IPS DF 19.7 (cell line): ENCODE measurements at places on chromosomes 16 and 17.

GRCh38 chr17:3557768-3558583 lies at the start of gene TRPV3:
TRPV3 (minus strand) TSS chr17:3557812; CDS start chr17:3554850, 2,962 bp downstream.
- no peak for DNase-seq

DNA sequence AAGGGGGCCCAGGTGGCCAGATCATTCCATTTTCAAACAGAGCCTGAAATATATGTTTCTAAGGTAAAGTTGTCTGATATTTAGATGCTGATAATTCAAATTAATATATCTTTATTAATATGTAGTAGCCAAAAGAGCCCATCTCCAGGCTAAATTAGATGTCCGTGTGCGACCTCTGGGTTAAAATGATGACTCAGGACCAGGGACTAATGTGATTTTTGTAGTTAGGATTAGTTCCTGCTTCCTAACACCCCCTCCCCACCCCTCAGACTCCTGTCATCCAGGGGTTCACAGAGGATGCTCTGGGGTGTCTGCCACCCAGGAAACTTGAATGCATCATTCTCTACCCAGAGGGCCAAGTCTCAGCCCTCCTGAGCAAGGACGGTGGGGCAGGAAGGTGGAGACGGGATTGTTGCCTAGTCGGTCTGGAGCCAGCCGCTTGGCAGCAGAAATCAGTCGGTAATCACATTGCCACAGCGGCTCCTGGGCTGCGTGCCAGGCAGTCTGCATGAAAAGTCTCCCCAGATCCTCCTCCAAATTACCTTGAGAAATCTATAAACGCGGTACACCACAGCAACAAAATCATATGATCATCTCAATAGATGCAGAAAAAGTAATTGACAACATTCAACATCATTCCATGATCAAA lies 29.8 kb downstream of the CNGB1 start:
- no peak for DNase-seq

DNA sequence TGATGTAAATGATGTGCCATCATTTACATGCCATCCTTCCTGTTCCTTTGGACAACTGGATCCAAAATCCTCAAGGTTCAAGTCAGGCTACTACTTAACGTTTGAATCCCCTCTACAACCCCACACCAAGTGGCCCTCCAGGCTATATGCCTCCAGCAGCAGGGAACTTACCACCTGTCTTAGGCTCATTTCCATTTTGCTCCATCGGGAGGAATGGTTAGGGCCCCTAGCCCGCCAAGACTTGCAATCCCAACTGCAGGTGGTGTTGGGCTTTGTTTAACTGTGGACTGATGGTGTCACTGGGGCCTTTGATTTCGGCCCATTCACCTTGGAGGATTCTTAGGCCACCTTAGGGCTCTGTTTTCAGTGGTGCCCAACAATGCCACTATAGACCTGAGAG lies 9.7 kb downstream of the HNF1B start:
- DNase-seq, result no peak

GRCh38 chr16:49755716-49756505 lies 100.0 kb downstream of the ZNF423 start:
- no peak for DNase-seq

GRCh38 chr16:1537763-1538289 lies 4.4 kb downstream of the TMEM204 start:
- DNase-seq, result no peak

- DNase-seq, result no peak
Measured at GRCh38 chr17:76356803-76357456, 3.2 kb upstream of the PRPSAP1 start.

- DNase-seq, result no peak
Measured at GRCh38 chr17:20223808-20224328, 214.7 kb downstream of the SPECC1 start.

DNA sequence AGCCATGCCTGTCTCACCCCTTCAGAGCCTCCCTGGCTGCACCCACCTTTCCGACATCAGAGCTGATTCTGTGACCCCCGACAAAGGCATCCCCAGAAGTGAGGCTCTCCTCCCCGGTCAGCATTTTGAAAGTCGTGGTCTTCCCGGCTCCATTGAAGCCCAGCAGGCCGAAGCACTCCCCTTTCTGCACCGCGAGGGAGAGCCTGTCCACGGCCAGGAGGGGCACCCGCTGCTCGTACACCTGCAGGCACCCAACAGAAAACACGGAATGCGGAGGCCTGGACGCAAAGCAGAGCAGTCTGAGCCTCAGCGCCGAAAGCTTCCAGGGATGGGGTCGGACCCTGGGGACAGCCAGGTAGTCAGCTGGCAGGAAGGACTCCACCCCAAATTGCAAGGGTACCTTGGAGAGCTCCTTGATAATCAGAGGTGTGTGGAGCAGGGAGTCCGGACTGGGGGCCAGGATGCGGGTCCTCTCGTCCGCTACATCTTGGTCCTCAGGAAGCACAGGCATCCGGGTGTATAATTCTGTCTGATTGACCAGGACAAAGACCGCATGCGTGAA lies 13.1 kb upstream of the RNPS1 start:
- DNase-seq, result no peak

- DNase-seq, result no peak
Measured at GRCh38 chr17:17435323-17435722, 41.5 kb upstream of the MED9 start.

DNA sequence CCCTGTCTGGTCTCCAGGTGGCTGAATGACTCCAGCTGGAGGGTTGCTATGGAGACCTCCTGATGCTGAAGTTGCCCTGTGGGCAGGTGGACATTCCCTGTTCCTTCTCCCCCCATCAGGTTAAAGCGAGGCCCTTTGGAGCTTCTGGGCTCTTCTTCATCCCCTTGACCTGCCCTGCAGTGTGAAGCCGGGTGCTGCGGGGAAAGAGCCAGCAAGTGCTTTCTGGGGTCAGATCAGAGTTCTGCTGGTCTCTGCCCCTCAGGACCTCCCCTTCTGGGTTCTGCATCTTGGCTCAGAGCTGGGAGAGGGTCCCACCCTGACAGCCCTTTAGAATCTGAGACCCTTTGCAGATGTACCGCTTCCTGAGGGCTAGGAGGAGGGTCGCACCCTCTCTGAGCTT lies 25.1 kb downstream of the NKD1 start:
- DNase-seq, result no peak

DNA sequence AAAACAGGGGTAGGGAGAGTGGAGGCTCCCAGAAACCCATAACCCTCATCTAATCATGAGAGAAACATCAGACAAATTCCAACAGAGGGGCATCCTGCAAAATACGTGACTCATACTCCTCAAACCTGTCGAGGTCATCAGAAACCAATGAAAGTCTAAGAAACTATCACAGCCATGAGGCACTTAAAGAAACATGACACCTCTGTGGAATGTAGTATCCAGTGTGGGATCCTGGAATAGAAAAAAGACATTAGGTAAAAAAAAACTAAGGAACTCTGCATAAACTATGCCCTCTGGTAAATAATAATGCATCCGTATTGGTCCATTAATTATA lies 16.4 kb downstream of the CDH5 start:
- peak; percentile 52 for DNase-seq

GRCh38 chr17:2075336-2076086 lies 20.6 kb downstream of the HIC1 start:
- DNase-seq, result no peak

GRCh38 chr17:19383681-19384470 lies 3.1 kb downstream of the MFAP4 start:
- no peak for DNase-seq

GRCh38 chr16:5054876-5055865 lies 10.6 kb downstream of the C16orf89 start:
- DNase-seq, result no peak

DNA sequence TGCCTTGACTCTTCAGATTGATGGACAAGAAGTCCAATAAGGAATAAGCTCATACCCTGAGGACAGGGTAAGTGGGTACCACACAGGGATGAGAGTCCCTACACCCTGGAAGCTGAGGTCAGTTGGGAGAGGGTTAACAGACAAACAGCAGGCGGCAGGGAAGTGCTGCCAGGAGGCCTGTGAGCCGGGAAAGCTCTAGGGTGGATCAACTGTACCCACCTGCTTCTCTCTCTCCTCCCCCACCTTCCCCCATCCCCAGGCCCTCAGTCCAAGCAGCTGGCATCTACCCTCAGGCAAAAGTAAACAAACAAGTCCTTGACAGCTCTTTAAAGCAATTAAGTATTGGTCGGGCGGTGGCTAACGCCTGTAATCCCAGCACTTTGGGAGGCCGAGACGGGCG lies 20.7 kb upstream of the MYLK3 start:
- DNase-seq, result no peak

DNA sequence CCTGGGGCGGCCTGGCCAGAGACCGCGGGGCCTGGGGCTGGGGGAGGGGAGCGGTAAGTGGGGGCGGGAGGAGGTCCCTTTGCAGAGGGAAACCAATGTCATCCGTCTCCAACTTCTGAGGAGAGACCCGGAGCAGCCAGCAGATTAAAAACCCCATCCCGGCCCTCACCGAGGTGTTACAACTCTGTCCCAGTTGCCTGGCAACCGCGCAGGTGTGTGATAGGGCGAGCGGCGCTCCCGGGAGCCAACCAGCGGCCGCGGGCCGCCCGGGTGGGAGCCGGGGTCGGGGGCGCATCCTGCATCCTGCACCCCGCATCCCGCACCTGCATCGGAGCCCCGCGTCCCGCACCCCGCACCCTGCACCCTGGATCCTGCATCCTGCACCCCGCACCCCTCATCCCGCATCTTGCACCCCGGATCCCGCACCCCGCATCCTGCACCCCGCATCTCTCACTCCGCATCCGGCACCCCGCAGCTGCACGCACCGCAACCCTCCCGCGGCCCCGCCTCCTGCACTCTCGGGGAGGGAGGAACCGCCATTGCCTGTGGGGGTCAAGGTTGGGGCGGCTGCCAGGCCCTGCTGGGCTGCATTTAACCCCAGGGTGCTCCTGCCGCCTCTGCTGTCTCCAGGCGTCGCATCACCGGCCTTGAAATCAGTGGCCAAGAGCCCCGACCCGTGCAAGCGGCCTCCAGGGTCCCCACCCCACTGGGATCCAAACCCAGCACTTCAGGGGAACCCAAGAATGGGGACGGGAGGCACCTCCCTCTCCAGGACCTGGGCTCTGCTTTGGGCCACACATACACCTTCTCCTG lies 47.3 kb downstream of the RTN4RL1 start:
- DNase-seq, result no peak

DNA sequence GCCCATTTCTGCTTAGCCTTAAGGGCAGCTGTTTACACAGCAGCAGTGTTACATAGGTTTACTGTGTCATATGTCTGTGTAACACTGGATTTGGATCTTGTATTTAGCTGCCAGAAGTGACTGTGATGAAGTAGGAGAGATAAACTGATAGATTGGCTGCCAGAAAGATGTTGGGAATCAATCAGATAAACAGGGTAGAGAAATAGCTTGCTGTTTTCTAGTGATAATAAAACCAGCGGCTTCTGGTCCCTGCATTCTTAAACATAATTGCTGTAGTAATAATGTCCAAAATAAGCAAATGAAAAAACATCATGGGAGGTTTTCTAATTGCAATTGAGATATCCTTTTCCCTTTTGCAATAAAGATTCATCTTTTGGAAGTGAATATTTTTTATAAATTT lies 68.7 kb downstream of the AATF start:
- no peak for DNase-seq

DNA sequence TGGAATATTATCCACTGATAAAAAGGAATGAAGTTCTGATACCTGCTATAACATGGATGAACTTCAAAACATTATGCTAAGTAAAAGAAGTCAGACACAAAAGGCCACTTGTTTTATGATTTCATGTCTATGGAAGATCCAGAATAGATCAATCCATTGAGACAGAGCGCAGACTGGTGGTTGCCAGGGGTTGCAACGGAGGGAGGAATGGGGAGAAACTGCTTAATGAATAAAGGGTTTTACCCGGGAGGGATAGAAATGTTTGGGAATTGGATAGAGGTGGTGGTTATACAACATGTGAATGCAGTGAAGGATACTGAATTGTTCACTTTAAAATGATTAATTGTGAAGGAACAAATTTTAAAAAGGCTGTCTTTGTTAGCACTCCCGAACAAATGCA lies 30.2 kb downstream of the WDR59 start:
- DNase-seq, result no peak

- no peak for DNase-seq
Measured at GRCh38 chr17:72724267-72724666, 368.2 kb downstream of the SLC39A11 start.

GRCh38 chr17:63126607-63127006 lies 160.6 kb downstream of the TANC2 start:
- DNase-seq, result no peak

- no peak for DNase-seq
Measured at GRCh38 chr16:53925107-53925410, 221.1 kb downstream of the FTO start.

- DNase-seq, result no peak
Measured at GRCh38 chr17:3986270-3986938, 22.2 kb upstream of the ATP2A3 start.

GRCh38 chr16:46973996-46974324 lies 486 bp upstream of the DNAJA2 start:
- DNase-seq, result no peak

- DNase-seq, result no peak
Measured at GRCh38 chr16:70746708-70747424, 54.1 kb downstream of the VAC14 start.

DNA sequence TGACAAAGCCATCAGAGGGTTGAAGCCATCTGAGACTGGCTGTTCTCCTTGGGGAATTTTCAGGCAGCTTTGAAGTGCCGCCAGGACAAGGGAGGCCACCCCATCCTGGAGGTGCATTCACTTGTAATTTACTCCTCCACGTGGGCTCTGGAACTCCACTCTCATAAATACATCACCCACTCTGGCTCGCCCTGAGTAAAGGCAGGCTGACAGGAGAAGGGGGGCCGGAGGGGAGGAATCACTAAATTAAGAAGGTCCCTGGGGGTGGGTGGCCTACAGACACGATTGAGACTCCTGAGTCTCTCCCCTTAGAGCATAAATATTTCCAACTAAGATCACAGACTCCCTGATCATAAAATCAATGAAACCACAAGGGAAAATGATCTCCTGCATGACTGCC lies 56.3 kb upstream of the HNF1B start:
- no peak for DNase-seq

GRCh38 chr16:17348042-17348783 lies 122.5 kb downstream of the XYLT1 start:
- no peak for DNase-seq

DNA sequence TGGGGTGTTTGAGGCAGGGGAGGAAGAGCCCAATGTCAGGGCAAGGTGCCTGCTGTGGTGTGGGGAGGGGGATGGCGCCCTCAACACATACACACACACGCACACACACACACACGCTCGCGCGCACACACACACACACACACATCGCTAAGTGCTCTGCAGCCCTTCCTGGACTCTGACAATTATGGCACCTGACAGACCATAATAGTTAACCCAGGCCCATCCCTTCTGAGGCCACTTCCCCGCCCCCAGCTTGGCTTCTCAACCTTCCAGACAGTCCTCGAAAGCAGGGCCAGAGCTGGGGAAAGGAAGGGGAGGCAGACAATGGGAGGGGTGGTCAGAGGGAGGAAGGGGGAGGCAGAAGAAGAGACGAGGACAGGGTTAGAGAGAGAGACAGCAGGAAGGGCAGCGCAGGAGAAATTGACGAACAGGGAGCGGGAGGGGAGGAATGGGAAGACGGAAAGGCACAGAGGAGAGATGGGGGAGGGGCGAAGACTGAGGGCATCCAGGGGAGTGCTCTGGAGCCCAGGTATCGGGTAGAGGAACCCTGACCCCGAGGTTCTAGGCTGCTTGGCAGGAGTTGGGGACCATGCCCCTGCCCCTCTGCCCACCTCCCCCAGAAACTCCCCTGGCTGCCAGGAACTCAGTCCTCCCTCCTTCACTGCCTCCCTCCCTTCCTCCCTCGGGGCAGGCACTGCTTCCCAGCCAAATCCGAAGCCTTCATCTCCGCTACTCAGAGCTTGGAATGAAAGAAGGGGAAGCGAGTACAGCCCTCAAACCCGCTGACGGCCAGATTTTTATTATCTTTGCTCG lies 4.0 kb downstream of the SRCIN1 start:
- DNase-seq, result no peak
